Stimulated activated CD8-positive, alpha-beta memory T cell treated with anti-CD3 and anti-CD28 coated beads, Interleukin-4, amount 100 ng/mL, for 48 hours (primary cell): ENCODE measurements at places on chromosomes 2 and 18.

- no peak for DNase-seq
These were observed 122.1 kb downstream of the SH3BP4 start for GRCh38 chr2:235073868-235074413.

GRCh38 chr2:15253247-15253646 is 307.9 kb downstream of the NBAS start:
- no peak for DNase-seq

DNA sequence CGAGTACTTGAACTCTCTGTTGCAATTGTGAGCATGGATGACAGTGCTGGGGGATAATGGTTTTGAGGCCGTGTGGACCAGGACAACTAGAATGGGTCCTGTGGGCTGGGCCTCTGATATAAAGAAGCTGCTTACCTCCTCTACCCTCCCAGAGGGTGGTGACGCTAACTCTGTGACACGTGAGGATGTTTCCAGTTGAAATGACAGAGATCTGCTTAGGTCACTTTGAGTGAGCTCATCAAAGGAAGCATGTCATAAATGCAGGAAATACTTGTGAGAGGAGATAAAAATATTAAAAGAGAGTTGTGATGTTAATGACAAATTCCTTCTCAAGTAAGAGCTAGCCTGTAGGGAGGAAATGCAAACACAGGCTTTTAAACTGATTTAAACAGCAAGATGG is 16.4 kb downstream of the RMC1 start:
- no peak for DNase-seq

DNA sequence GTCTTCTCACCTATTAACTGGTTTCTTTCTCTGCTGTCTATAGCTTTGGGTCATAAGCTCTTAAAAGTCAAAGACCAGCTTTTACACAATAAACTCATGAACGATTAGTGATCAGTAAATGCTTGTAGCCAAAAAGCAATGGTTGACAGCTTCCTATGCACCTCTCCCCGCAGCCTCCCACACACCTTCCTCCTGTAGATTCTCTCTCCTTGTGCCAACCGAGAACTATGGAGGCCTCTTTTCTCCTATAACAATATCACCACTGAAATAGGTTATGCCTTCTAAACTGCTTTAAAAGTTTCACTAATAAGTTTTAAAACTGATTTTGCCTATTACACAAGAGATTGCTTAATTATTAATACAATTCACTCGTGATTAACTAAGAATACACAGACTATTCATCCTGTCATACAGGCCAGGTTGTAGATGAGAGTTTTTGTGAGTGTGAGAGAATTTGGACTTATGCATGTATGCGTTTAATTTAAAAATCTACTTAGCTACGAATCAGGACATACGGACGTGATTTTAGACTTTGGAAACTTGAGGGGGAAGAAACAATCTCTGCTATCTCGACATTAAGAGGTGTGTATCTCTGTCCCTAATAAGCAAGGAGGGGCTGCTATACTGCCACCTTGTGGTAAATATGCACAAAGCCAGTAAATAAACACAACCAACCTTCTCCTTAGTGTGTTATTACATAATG is 229.1 kb upstream of the RBBP8 start:
- no peak for DNase-seq

DNA sequence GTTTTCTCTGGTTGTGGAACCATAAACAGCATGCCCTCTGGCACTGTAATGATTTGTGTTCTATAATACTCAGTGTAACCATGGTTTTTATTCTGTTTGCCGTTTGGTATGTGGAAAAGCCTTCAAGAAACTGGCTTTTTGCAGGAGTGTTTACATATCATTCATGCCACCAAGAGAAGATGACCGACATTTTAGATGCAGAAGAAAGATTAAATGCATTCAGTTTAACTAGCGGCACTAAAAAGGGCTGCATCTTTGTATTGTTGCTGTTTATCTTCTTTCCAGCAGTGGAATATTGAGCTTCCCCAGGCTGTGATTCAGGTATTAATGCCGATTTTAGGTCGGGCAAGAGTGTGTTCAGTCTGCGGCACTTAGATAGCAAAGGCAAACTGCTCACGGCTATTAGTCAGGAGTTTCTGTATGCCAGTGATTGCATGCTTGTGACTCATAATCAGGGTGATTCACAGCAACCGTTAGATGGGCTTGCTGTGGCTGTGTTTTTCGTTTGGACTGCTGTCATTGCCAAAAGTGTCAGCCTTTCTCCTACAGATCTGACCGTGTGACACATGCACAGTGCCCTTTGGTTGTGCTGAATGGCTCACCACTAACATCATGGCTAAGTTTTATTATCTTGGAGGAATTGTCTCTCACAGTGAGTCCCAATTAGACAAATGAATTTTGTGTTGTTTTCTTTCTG is 479.7 kb downstream of the PARD3B start:
- DNase-seq: peak; percentile 37

- DNase-seq: no peak
These were observed 679 bp downstream of the CLK1 start for GRCh38 chr2:200863782-200864175.

- DNase-seq: no peak
These were observed 244.9 kb downstream of the KLHL29 start for GRCh38 chr2:23629772-23630480.

DNA sequence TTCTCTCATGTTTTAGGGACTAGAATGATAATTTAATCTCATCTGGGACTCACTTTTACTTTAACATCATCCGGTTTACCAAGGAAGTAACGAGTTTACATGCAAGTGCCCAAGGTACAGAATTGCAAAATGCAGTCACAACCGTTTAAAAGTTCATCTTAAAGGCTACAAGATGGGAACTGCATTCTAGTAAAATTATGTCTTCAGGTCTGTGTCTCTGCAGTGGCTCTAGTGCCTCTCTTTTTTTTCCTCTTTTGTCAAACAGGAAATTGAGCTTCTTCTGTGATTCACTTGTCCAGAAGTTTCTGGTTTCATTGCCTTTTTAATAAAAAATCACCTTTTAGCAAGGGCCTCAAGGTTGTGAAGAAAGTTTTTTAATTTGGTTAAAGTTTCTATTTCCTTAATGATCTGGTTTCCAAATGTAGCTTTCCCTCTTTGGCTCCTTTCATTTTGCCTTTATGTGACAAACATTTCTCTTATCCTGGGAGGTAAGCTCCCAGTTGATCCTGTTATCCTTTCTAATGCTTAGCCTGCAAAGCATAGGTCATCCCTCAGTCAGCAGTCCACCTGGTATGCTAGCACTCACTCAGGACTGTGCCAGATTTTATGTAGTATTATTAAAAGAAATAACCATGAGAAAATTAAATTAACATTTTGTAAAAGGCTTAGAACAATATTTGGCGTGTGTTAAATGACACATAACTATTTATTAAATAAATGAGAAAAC is 2.4 kb downstream of the GLS start:
- no peak for DNase-seq

DNA sequence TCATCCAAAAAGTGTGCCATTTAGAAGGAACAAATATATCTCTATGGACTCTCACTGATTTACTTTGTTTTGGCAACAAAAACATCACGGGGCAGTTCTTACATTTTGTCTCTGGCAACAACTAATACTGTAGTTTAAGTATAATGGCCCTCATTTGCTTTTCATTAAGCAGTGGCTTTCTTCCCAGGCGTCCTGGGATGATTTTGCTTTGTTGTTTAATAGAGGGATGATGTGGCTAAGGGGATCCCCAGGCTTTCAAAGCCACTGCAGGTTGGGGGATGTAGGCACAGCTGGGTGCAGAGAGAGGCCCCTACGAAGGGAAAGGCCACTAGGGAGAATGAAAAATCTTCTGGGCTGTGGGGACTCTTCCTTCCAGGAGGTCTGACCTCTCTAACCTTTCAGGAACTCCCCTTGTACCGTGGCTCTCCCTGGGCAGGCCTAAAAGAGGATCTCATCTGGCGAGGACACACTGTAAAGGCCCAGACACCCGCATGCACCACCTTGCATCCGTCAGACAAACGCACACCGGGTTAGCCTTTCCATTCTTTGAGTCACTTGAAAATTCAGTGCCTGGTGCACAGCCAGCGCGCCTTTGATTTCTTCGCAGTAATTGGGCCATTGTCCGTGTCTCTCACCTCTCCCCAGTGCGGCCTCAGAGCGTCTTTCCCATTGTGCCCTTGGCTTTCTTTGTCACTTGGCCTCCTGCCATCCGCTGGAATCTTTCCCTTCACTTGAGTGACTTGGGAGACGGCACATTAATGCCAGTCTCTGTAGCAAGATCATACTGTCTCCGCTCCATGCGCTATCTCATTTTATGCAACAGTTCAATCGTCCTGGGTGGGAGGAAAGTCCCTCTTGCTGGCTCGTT is 40.3 kb upstream of the AFF3 start:
- no peak for DNase-seq

DNA sequence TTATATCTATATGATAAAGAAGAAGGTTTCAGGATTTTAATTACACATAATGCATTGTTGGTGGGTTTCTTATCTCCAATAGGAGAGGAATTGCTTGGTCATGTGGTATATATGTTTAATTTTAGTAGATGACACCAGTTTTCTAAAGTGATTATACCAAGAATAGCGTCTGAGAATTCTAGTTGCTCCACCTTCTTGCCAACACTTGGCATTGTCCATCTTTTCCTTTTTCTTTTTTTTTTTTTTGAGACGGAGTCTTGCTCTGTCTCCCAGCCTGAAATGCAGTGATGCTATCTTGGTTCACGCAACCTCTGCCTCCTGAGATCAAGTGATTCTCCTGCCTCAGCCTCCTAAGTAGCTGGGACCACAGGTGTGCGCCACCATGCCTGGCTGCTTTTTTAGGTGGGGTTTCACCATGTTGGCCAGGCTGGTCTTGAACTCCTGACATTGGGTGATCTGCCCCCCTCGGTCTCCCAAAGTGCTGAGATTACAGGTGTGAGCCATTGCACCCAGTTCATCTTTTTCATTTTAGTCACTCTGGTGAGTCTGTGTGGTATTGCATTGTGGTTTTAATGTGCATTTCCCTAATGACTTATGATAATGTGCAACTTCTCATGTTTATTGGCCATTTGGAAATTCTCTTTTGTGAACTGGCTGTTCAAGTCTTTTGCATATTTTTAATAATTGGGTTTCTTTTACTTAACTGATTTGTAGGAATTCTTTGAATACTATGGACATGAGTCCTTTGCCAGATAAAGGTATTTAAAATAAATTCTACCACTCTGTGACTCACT is 37.3 kb upstream of the ZNF512 start:
- DNase-seq: no peak
